T-helper 17 cell (primary cell): ENCODE measurements at places on chromosomes 7 and 10.

DNA sequence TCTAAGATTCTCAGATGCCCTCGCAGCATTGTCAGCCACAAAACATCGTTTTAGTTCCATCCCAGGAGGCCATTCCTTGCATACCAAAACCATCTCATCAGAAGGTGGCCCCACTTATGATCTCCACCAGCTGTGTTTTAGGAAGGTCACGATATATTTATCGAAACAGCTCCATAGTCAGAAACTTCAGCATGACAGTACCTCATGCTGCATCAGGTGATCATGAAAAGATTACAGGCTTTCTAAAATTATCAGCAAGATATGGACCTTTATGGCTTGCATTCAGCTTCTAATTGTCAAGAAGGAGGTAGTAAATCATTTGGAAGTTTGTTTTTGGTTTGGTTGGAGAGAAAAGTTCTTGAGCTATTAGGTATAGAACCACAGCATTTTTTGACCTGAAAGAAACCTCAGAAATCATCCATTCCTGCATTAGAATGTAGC is 20.0 kb downstream of the JAZF1 start:
- no peak for DNase-seq

- no peak for DNase-seq
Measured at GRCh38 chr7:29987811-29988317, 1.7 kb downstream of the SCRN1 start.

DNA sequence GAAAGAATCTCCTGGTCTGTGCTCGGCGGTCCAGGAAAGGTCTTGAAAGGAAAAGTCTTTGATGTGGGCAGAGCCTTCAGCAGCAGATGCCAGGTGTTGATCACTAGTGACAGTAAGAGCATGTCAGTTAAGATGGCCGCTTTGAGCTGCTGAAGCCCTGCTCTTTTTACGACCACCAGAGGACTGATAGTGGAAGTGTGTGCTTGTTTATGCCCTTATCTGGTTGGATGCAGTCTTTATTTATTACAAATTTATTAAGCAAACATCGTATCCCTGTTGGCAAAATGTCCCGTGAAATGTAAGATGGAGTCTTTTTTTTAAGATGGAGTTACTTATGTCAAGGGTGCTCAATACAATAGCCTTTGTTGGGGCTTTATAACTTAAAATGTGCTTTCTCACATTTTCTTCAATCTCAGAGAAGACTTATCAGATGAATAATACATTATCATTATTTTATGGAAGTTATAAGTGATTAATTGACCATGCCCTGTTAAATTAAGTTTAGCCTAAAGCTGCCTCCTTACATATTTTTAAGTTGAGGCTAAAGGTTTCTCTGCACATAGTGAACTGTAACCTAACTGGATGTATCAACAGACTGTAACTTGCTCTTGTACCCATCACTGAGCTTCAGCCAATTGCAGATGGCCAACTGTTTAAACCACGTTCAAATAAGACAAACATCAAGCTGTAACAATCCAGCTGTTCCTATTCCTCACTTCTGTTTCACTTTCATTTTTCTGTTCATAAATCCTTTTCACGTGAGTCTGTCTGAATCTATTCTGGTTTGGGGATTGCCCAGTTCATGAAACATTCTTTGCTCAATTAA is 97.4 kb upstream of the PIK3CG start:
- DNase-seq, result no peak

- no peak for DNase-seq
Measured at GRCh38 chr7:83821866-83822265, 172.9 kb upstream of the SEMA3E start.

DNA sequence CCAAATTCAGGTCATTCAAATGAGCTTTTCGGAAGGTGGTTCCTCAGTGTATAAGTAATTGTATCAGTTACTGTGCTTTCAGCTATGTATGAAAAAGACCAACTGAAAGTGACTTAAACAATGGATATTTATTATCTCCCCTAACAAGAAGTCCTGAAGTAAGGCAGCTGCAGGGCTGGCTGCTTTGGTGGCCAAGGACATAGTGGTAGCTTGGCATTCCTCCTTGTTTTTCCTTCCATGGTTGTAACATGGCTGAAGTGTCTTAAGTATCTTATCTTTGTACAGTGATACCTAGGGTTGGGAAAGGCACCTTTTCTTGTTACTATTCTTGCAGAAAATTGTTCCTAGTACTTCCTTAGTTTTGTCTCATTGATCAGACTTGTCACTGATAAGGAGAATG is 21.4 kb downstream of the EXOC4 start:
- no peak for DNase-seq

DNA sequence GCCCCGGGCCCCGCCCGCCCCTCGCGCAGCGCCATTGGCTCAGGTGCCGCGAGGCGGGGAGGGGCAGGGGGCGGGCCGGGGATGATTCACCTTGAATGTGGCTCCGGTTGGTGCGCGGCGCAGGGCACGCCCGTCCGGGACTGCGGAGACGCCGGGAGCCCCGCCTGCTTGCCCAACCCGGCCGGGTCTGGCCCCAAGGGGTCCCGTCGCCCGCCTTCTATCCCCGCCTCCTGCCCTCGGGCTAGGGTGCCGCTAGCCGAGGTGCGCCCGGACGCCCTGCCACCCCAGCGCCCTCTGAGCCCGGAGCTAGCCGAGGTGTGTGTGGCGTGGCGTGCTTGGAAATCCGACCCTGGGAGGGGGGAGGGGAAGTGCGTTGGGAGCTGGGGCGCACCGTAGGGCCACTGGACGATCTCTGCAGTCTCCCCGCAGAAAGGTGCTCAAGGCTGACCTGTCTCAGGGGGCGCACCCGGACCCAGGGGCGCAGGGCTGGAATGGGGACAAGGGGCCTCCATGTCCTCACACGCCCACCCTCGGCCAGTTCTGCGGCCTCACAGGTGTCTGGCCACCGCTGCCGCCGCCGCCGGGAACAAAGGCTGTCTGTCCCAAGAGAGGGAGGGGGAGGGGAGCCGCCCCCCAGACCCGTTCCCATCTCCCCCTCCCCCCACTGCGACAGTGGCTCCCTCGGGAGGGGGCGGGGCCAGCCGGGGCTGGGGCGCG is 168.9 kb downstream of the NRF1 start:
- peak; percentile 66 for DNase-seq

- peak; percentile 42 for DNase-seq
Measured at GRCh38 chr10:73865459-73866442, 8.6 kb downstream of the CAMK2G start.

DNA sequence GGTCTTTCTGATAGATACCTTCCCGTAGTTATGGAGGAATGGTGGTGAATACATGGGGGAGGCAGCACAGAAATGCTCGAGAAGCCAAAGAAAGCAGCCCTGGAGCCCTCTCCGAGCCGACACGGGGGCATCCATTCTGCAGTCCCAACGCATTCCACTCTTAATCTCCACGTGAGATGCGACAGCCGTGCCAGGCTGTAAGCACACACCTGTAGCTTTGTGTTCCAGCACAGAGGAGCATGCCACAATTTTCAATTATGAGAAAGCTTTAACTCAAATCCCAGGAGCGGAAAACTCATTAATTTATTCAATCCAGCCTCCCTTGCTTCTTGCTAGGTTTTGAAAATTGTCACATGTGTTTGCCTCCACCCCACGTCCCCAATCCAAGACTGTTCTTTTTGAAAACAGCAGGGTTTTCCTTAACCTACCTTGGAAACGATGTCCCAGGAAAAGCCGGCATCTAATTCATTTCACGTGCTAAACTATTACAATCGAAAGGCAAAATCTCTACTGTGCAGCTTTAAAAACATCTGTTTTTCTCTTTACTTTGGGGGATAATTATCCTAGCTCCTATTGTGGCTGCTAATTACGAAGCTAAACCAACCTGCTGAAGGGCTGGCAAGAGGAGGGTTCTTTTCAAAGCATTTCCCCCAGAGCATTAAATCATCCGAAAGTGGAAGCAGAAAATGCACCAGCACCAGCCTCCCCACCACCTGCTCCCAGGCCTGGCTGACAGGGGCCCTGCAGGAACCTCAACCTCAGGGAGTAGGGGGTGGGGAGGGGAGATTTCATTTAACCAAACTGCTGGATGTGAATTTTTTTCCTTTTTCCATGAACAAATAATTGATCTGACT is 56.0 kb upstream of the CHST15 start:
- no peak for DNase-seq

- DNase-seq, result no peak
Measured at GRCh38 chr10:31612082-31612481, 293.1 kb downstream of the ZEB1 start.

GRCh38 chr10:125082881-125083575 is 77.3 kb downstream of the CTBP2 start:
- DNase-seq, result no peak

- DNase-seq, result no peak
Measured at GRCh38 chr7:107179326-107180164, 10.7 kb downstream of the HBP1 start.

DNA sequence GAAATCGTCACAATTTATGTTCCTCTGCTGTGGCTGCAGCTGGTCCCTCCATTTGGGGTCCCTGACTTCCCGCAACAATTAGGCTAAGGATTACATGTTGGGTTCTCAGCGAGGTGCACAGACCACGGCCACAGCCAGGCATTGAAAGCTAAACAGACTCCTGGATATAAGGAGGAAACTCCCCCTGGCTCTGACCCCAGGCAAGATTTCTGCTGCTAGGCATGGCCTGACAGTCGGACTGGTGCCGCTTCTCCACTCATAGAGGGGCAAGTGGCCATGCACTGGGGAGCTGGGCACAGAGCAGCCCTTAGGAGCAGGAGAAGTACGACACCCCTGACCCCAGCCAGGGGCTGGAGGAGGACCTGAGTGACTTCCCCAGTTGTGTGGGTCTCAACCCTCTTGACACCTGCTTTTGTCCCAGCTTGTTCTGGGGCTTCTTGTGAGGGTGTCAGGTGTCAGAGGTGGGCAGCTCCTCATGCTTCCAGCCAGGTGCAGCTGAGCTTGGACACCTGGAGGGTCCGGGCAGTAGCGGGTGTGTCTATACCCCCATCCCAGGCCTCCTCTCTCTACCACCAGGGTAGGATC is 38.3 kb downstream of the TSPAN15 start:
- no peak for DNase-seq

DNA sequence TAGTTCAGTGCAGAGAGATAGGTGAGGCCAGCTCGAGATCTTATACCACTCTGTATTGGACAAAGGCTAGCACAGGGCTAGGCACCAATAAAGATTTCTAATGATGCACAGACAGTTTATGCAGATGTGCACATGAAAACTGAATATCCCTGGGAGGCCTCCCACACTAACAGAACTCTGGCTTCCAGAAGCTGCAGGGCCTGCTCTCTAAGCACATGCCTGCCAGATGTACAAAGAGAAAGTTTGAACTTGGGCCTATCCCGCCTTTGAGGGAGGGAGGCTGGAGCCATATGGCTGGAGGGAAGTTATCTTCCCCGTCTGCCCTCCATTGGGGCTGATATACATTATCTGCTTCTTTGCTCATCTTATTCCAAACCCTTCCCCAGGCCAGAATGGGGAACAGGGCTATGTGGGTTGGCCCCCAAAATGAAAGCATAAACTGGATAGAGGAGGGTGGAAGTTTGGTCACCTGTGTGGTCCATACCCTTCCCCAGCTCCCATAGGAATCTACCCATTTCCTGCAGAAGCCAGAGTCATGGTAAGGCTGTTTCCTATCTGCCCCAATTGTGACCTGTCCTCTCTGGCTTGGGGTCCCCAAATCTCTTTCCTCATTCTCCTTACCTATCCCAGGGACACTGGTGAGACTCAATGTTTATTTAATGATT is 3.8 kb downstream of the KAZALD1 start:
- DNase-seq, result no peak

DNA sequence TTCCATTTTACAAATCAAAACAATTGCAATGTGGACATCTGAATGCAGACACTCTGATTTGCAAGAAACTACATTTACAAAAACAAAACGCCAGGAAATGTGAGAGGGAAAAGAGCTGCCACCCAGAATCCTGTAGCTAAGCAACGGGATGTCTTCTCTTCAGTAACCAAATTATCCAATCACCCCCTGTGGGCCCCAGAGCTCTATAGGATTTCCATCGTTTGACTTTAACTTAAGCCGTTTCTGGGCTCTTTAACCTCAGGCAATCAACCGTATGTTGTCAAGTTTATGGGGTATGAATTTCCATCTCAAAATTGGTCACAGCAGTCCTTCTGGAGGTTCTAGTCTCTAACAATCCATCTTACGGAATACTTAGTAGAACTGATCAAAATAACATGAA is 240.5 kb downstream of the ETV1 start:
- no peak for DNase-seq

- DNase-seq, result no peak
Measured at GRCh38 chr7:22375359-22376048, 18.6 kb upstream of the RAPGEF5 start.

- DNase-seq, result no peak
Measured at GRCh38 chr7:148050492-148051158, 539.9 kb upstream of the C7orf33 start.

- DNase-seq, result no peak
Measured at GRCh38 chr7:135693558-135693957, 31.2 kb downstream of the STMP1 start.

DNA sequence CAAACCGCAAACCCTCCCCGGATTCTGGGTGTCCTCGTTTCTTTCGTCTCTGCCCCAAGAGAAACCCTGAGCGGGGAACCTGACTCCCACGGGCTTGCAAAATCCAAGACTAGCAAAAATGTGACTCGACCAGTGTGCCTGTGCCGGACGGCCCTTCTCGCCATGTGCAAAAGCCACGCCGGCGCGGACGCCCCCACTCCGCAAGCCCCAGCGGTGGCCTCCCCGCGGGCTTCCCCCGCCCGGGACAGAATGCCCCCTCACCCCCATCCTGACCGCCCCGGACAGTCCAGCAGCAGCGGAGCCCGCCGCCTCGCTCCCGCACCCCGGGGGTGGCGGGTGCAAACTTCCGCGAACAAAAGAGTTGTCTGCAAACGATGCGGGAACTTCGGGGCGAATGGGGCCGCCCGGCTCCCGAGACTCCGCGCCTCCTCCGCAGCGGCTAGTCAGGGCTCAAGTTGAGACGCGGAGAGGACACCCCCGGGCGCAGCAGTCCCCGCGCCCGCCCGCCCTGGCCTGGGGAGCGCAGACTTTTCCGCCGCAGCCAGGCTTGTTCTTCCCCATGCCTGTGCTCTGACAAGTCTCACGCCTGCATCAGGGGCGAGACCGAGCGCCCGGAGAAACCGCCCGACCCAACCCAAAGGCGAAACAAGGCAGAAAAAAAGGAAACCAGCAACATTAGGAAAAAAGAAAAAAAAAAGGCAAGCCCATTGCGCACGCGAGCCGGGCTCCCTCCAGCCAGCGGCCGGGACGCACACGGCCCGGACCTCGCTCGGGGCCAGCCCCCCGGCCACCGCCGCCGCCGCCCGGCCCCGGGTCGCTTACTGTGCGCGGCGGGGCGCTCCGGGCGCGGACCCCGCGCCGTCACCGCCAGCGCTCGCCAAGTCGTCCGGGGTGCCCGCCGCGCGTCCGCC is 732 bp downstream of the FAM53B start:
- DNase-seq, result no peak

- no peak for DNase-seq
Measured at GRCh38 chr7:99679032-99679399, 780 bp downstream of the CYP3A5 start.

- DNase-seq, result no peak
Measured at GRCh38 chr7:128351296-128352152, 7.8 kb upstream of the RBM28 start.

GRCh38 chr7:23907012-23907411 is 197.0 kb downstream of the STK31 start:
- DNase-seq, result no peak
